ENCODE measurements at places on chromosomes 2 and 18.
A peak's percentile ranks its signal among the peaks of the same experiment; 100 is the strongest.

GRCh38 chr18:21798126-21798525, 57.5 kb downstream of the MIB1 start:
- no peak for DNase-seq

DNA sequence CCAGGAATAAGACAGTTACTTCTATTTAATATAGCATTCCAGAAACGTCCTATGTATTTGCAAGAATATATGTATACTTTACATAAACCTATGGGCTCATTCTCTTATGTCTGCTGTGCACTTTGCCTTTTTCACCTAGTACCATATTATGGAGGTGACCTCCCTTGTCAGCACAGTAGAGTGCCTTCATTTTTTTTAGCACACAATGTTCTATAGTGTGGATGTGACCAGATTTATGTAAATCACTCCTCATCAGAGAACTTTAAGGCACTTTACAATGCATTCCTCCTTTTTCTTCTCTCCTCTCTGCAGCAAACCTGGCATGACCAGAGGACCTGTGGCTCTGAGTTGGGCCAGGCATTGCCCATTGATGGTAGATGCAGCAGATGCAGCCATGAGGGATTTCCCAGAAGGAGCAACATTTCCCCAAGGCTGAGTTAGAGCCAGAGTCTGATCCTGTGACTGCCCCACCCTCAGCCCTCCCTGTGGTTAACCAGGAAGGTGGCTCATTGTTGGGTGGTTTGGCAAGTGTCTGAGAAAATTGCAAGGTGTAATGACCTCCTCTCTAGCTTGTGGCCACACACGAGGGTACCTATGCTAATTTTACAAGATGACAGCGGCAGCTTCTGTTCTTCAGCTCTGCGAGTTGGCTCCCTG, 76.5 kb upstream of the DLX2 start:
- no peak for DNase-seq

- DNase-seq: no peak
These were observed 29.1 kb upstream of the EPC2 start for GRCh38 chr2:148615381-148615841.

GRCh38 chr2:85263591-85263990, 64.2 kb downstream of the TGOLN2 start:
- no peak for DNase-seq

GRCh38 chr2:160373666-160374065, 119.9 kb downstream of the RBMS1 start:
- no peak for DNase-seq

DNA sequence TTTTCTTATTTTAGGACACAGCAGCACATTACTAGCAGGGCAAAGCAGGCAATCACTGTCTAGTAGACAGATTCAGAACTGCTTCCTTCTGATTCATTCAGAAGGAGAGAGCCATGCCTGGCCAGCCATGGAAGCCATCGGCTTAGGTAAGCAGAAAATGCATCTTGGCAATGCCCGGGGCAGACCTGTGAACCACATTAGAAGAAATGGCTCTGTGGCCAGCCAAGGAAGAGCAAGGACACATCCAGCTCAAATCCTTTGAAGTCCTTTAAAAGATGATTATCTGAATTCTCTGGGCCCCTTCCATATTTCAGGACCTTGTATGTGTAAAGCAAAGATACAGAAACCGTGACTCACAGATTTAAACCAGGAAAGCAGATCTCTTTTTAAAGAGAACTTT, 227.4 kb downstream of the PID1 start:
- no peak for DNase-seq

DNA sequence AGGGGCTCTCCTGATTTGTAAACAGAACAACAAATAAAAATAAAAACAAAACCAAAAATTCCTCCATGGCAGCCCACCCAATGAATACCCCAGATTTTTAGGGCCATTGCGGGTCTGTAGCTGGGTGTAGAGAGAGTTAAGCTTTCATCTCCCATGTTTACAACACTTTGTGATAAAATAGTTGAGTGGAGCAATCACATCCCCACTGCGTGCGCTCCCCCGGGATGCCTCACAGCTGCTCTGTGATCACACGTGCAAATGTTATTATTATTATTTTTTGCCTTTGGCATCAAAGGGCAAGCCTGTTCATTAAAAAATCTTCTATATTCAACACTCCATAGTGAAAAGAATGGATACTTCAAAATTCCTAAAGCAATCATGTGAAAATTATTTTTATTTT, 118.0 kb downstream of the MBP start:
- DNase-seq: no peak

DNA sequence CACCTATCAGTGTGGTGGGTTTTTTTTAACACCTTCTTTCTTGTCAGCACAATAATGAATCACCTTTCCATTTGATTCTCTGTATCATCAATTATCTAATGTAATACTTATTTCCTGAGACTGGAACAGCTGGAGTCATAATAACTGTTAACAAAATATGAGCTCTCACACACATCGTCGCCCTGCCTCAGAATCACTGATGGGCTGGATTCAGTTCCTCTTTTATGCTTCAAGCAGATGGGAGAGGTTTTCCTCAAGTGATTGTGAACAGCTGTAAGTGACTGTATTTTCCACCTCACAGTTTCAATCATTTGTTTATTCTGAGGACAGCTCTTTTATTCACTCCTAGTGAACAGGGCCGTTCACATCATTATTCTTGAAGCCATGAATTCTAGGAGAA, 330.2 kb downstream of the DSC3 start:
- peak; percentile 5 for DNase-seq

GRCh38 chr2:237566401-237567235, at the start of gene PRLH:
Gene PRLH, plus strand, starts transcription at chr2:237566574. Its CDS starts 0 bp downstream, at chr2:237566574.
- DNase-seq: no peak

DNA sequence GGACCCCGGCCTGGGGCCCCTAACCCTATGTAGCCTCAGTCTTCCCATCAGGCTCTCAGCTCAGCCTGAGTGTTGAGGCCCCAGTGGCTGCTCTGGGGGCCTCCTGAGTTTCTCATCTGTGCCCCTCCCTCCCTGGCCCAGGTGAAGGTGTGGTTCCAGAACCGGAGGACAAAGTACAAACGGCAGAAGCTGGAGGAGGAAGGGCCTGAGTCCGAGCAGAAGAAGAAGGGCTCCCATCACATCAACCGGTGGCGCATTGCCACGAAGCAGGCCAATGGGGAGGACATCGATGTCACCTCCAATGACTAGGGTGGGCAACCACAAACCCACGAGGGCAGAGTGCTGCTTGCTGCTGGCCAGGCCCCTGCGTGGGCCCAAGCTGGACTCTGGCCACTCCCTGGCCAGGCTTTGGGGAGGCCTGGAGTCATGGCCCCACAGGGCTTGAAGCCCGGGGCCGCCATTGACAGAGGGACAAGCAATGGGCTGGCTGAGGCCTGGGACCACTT, 16.4 kb downstream of the EMX1 start:
- no peak for DNase-seq

GRCh38 chr18:10895976-10896375, 253.4 kb downstream of the PIEZO2 start:
- no peak for DNase-seq

GRCh38 chr2:8252997-8253694, 428.7 kb upstream of the ID2 start:
- no peak for DNase-seq

GRCh38 chr2:42324949-42325348, 36.1 kb downstream of the COX7A2L start:
- no peak for DNase-seq

DNA sequence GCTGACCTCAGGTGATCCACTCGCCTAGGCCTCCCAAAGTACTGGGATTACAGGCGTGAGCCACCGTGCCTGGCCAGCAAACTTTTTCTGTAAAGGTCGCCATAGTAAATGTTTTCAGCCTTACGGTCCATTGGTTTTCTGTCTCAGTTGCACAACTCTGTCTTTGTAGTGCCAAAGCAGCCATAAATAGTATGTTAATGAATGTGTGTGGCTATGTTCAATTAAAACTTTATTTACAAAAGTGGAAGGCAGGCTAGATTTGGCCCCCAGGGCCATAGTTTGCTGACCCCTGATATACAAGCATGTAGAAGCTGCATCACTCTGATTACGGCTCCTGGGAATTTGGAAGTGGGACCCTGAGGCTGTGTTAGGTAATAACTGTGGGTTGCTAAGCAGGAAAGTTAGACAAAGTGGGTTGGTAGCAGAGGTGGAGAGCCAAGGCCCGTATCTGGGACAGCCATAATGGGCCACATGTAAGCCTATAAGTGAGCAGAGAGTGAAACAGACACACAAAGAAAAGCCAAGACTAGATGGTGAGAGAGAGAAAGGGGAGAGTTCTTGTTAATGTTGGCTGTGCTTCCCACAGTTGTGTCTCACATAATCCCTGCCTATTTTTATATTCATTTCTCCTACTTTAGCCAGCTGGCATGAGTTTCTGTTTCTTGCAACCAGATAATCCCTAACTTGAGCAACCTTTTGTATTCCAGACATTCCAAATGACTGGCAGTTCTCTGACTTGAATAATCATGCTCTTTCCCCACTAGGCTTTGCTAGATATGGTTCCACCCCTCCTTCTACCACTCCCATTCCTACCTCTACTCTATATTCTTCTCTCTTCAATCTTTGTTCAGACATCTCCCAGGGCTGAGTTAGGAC, 223.3 kb upstream of the STON1 start:
- no peak for DNase-seq

- no peak for DNase-seq
These were observed 1.7 kb upstream of the GMPPA start for GRCh38 chr2:219496825-219497494.

- no peak for DNase-seq
These were observed 22.7 kb upstream of the INO80D start for GRCh38 chr2:206108713-206109112.

DNA sequence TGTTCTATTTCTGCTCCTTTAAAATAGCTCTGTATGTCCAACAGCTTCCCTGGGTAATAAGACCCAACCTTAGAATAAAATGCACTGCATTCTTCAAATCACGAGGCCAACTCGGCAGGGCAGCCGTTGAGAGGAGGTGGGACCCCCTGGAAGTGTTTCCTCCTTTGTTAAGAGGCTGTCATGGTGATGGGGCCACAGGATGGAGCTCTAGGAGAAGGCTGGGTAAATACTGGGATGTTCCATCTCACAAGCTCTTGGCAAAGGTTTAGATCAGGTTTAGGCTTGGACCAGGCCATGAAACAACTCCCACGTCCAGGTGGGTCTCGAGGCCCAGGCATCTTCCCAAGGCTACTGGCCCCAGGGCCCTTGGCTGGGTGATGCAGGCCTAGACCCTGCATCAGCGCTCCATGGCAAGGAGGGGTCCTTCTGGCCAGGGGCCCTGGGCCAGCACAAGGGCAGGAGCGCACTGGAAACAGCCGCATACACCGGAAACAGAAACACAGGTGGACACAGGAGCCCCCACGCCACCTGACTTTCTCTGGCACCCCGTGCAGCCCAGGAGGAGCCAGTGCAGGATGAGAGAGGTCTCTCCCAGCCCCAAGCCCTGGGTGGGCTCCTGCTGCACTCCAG, 38.8 kb upstream of the OTOS start:
- no peak for DNase-seq

DNA sequence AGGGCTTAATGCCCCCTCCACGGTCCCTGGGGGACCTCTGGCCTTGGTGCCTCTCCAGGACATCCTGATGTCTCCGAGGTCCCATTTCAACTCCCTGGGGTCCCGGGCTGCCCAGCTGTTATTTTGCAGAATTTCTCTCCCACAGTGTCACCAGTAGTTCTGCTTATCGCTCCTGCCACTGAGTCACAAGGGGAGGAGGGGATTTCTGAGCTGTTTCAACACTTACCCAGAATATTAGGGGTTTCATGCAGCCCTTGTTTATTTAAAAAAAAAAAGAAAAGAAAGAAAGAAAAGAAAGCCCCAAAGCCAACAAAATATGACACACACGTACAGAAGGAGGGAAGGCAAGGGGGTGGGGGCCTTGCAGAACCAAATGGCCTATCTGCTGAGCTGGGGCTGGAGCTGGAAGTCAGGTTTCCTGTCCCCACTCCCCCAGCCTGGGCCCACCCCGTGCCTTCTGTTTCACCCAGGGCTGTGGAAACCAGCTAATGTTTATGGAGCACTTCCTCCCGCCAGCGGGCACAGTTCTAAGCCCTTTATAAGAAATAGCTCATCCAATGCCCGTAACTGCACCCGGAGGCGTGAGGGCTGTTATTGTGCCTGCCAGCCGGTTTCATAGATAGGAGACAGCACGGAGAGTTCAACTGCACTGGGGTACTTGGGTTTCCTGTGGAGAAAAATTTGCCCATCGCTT, 8.4 kb upstream of the ARID5A start:
- no peak for DNase-seq

DNA sequence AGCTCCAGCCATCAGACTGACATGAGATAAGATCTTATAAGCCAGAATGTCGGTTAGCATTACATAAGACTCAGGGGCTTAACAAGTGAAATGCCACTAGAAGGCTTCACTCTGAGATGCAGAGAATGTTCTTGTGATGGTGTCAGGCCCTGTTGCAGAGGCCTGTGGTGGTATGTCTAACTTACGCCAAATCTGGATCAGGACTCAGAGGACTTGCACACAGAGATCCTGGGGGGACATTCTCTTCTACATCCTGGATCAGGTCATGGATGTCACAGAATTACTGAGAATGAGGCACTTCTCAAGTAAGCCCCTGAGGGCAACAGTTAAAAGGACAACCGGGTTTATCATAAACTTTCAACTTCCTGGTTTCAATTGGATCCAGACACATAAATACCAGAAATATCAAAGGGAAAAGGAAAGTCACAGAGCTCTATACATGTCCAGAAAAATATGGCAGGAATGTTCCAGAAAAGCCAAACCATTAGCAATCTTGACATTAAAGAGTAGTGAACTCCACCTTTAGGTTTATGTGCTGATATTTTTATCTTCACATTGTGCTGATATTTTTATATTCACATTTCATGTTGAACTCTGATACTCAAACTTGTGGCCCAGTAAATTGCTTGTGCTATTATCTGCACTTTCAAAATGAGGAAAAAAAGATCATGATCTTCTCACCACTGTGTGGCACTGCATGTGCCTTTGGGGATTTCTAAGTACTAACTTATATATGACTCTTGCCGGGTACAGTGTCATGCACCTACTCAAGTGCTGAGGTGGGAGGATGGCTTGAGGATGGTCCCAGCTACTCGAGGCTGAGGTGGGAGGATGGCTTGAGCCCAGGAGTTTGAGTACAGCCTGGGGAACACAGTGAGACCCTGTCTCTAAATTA, 137.5 kb upstream of the RNF152 start:
- no peak for DNase-seq

DNA sequence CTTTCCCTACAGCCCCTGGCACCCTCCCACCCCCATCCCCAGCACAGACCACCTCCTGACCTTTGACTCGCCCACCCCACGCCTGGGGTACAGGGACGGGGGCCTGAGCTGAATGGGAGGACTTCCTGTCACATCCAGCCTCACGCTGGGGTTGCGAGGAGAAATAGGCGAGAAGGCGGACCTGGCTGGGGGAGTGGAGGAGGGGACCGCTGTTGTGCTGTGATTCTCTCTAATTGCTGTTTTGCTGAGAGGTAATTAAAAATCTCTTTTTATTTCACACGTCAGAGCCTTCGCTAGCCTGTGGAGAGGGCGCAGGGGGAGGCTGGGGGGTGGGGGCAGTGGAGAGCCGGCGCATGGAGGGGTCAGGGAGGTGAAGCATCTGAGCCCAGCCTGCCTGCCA, 9.7 kb upstream of the ECEL1 start:
- DNase-seq: no peak

GRCh38 chr18:67778016-67778415, 261.5 kb upstream of the DSEL start:
- DNase-seq: no peak

GRCh38 chr2:37984176-37984575, 59.1 kb downstream of the RMDN2 start:
- DNase-seq: no peak

GRCh38 chr2:152415231-152415642, 80.3 kb downstream of the FMNL2 start:
- DNase-seq: no peak
